ENCODE measurements at places on chromosomes 13 and 19.

DNA sequence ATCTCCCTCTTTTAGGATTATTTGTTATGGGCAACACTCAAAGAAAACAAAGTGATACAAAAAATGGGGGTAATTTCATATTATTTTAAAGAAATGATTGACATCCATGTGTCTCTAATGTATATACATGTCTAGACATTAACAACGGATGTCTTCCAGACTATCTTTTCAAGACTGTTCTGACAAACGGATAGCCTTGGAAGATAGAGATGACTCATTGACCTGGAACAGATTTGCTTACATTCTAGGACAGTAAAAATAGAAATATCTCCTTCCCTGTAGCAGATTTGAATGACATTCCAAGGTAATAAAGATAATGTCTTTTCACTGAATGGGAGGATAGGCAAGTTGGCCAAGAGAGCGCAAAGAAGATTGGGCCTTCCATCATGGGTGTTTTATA is 26.2 kb upstream of the SLITRK6 start:
- no peak for DNase-seq

- no peak for DNase-seq
Observed at GRCh38 chr13:36358175-36358718, 12.1 kb upstream of the SPART start.

DNA sequence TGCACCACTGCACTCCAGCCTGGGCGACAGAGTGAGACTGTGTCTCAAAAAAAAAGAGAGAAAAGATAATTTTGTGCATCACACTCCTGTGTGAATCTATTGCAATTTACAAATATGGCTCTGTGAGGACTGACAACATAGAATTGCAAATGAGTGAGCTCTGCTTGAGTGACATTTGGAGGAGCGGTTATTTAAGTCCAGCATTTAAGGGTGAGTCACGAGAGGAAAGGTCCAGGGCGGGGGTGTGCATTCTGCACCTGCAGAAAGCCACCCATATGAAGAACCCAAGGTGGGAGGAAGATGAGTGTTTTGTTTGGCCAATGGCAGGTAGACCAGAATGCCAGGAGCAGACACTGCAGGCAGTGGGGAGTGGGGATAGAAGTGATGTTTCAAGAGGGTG is 58.5 kb downstream of the DGKH start:
- DNase-seq: no peak

DNA sequence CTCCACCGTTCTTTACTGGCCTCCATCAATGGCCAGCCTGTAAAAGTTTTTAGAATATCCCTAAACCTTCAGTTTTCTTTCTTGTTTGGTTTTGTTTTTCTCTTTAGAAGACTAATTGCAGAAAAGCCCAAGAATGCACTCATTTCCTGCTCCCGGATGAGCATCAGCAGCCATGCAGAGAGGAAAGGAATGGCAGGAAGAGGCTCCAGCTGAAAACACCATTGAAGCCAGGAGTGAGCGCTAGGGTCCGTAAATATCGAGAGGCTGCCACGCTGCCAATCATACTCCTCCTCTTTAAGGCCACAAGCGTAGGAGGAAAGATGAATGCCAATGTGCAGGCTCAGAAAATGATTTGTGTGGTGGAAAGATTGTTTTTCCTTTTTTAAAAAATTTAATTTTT is 57.4 kb upstream of the UBE2L5 start:
- no peak for DNase-seq

DNA sequence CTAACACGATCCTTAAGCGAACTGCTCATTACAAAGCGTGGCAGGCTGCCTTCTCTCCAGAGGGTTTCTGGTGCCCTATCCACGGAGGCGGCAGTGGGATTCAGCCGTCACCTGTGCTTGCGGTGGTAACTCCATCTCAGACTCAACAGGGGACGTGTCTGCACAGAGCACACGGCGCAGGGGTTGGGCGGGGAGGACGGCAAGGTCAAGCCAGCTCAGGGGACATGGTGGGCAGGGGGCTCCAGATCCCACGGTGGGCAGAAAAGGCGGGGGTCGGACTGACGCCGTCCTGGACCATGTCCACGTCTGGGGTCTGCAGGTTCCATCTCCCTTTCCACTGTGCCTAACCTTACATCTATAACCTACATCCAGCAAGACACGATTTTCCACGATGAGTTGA is 70.7 kb downstream of the RASA3 start:
- DNase-seq: no peak

- no peak for DNase-seq
Observed at GRCh38 chr13:53490752-53491151, 462.1 kb downstream of the OLFM4 start.

GRCh38 chr13:56352361-56352760 is 788.4 kb upstream of the PRR20A start:
- DNase-seq: no peak

DNA sequence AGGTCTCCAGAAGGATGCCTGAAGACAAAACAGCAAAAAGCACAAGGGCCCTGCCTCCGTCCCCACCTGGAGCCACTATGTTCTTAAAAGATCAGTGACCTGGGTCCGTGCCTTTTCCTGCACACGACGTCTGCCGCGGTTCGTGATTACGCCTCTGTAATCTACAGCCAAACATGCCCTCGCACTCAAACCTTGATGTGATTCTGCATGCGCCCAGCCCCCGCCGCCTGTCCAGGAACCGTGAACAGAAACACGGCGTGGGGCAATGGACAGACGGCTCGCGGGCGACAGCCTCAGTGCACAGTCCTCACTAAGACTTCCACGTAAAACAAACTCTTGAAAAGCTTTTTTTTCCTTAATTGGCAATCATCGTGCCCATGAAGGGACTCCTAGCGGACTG is 15.5 kb downstream of the C13orf46 start:
- DNase-seq: no peak

GRCh38 chr19:51137792-51138425 is 4.2 kb upstream of the SIGLEC7 start:
- DNase-seq: no peak

- DNase-seq: no peak
Observed at GRCh38 chr19:41328842-41329225, 18.9 kb downstream of the CCDC97 start.

- no peak for DNase-seq
Observed at GRCh38 chr13:47334173-47334572, 437.3 kb upstream of the HTR2A start.

DNA sequence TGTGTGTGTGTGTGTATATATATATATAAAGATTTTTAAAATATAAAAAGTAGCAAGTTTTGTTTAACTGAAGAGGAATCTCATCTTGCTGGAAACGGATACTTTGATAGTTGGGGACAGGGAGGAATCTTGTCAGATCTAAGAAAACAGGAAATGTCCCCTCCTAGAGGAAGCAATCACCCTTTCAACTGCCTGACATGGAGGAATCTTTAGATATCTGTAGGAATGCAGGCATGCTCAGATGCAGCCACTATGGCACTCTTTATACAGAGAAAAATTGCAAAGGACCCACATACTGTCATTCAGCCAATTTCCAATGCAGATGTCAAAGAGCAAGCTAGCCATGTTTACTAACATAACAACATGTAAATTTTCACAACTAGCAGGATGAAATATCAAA is 38.8 kb downstream of the ZNF611 start:
- no peak for DNase-seq

GRCh38 chr19:16536130-16536529 is 6.1 kb downstream of the CHERP start:
- DNase-seq: no peak

- DNase-seq: no peak
Observed at GRCh38 chr13:33615436-33615835, 202.5 kb upstream of the RFC3 start.

DNA sequence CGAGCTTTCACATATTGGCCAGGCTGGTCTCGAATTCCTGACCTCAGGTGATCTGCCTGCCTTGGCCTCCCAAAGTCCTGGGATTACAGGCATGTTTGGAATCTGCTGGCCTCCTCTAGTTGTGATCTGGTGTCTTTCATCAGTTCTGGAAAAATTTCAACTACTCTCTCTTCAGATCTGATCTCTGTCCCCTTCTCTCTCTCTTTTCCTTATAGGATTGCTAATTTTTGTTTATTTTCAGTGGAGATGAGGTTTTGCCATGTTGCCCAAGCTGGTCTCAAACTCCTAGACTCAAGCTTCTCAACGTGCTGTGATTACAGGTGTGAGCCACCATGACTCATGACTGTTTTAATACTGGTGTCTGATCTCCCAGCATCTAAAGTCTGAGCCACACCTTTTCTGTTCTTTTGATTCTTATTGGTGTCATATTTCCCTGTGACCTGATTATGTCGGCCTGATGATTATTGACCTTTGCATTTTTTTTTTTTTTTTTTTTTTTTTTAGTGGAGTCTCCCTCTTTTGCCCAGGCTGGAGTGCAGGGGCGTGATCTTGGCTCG is 10.4 kb upstream of the NANOS2 start:
- no peak for DNase-seq

- no peak for DNase-seq
Observed at GRCh38 chr19:44758596-44758995, 10.1 kb downstream of the BCL3 start.

DNA sequence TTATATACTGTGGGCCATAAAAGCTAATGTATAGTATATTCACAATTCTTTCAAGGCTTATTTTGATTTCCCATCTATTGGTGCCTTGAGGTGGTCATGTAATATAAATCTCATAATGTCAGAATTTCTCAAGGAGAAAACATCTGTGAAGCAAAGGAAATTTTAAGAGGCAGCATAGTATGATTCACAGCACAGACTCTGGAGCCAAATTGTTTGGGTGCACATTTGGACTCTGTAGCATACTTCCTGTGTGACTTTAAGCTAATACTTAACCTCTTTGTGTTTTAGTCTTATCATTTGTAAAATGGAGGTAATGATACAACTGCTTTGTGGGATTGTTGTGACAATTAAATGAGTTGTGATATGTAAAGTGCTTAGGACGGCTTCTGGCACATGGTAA is 67.6 kb downstream of the PIBF1 start:
- DNase-seq: no peak

DNA sequence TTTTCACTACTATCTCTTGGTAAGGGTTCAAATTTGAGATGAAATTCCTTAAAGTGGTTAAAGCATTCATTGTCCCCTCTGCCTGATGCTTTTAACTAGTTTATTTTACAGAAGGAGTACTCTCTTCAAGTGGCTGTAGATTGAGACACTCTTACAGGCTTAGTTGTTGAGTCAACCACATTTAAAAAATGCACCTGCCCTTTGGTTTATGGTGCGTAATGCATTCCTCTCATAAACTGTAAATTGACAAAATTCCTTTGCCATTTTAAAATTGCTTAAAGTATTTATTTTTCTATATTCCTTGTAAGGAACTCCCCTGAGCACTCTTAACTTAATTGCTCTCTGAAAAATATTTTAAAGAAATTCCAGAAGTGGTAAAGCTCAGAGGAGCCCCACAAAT is 826 bp upstream of the GPC5 start:
- no peak for DNase-seq

DNA sequence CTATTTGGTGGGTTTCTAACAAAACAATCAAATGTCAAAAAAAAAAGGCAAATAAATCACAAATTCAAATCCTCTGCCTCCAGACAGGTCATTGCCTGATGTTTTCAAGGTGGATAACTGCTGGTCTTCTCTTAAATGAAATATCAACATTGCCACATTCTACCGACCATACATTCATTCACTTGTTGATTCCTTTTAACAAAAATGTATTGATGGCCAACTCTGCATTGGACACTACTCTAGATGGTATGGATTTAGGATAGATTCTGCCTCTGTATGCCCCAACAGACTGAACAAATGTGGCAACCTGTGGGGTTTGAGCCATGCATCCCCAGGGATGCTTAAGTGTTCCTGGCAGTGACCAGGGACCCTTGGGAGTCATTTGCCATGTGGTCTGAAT is 87.6 kb upstream of the STK24 start:
- no peak for DNase-seq

GRCh38 chr13:22316494-22317025 is 645.7 kb downstream of the FGF9 start:
- no peak for DNase-seq

DNA sequence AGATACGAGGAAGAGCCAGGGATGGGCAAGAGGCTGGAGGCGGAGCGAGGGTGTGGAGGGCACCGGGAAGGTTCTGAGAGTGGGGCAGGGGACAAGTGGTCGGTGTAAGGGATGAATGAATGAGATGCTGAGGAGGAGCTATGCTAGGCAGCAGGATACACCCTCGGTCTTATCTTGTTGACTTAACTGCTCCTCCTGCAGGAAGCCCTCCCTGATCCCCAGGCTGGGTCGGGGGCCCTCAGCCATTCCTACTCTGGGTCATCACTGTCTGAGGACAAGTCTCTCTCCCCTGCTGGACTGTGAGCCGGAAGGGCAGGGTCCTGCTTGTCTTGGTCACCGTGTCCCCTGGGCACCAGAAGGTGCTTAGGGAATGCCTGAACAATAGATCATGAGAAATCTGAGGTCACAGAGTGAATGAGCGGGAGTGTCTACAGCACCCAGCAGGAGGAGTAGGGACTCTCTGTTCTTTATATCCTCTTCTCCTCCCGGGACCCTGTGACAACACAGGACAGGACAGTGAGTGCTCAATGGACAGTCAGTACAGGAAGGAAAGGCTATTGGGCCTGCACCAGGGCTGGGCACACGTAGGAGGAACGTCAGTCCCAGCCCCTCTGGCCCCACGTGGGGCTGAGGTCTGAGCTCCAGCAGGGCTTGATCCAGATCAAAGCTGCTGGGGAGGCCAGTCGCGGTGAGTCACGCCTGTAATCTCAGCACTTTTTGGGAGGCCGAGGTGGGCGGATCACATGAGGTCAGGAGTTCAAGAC is 6.5 kb downstream of the NKPD1 start:
- no peak for DNase-seq

DNA sequence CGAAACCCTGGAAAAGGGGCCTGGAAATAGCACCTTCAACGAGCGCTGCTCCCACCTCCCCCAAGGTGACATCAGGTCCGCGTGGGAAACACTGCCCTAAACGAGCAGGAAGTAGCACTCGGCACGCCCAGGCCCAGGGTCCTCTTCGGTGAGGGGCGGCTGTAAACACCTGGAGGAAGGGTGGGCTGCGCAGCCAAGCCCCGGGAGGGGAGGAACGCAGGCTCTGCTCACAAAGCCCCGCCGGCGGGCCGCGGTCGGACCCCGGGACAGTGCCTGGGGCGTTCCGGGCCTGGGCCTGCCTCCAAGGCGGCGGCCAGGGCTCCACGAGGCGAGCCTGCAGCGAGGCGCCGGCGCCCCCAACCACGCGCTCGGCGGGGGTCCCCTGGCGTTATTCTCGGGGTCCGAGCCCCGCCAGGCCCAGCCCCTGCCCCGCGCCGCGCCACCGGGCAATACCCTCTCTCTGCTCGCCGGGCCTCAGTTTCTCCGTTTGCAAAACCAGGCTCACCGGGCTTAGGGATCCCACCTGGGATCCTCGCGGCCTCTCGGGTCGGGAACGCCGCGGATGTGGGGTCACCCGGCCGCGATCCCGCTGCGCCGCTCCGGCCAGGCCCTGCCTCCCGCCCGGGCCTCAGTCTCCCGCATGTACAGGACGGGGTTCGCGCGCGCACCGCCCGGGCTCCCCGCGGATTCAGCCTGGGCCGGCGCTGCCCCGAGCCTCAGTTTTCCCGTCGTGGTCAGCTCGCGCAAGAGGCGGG is 630 bp downstream of the RNF126 start:
- DNase-seq: peak; percentile 49

GRCh38 chr19:8209462-8210378 is 550 bp downstream of the CERS4 start:
- DNase-seq: peak; percentile 49

GRCh38 chr19:17266026-17266425 is 1.2 kb upstream of the BABAM1 start:
- DNase-seq: no peak
